ENCODE measurements at places on chromosomes 16 and 17.
A peak's percentile ranks its signal among the peaks of the same experiment; 100 is the strongest.

DNA sequence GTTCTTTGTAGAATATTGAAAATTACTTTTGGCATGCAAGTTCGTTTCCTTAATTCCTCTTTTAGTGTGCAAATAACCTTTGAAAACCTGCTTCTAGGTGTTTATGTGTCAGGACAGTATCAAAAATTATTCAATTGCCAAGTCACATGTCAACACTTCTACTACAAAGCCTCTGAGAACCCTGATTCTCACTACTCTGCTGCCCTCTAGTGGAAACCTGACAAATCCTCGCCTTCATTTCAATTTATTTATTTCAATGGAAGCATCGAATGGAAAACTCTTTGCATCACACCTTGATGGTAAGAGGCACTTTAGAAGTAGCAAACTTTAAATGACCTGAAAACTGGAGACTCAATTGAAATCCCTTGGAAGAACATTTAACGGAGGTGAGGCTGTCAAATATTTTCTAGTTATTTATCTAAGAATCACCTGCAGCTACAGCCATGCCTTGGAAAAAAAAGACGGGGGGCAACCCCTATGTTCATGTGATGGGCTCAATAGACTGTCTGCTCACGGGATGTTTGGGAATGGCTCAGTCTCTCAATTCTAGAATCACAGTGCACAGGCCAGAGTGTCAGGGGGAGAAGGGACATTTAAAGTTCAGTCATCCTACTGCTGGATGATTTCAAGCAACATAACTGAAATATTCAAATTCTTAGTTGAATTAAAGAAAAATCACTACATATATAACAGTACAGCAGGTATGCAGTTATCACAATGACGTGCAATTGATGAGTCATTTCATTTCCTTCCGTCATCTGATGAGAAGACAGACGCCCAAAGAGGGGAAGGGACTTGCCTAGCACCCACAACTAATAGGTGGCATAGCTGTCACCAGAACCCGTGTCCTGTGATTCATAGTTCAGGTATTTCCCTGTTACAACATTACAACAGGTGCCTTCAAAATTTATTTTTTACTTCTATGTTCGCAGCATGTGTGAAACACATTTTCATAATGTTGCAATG lies 563.9 kb downstream of the TOX3 start:
- DNase-seq: peak; percentile 19

DNA sequence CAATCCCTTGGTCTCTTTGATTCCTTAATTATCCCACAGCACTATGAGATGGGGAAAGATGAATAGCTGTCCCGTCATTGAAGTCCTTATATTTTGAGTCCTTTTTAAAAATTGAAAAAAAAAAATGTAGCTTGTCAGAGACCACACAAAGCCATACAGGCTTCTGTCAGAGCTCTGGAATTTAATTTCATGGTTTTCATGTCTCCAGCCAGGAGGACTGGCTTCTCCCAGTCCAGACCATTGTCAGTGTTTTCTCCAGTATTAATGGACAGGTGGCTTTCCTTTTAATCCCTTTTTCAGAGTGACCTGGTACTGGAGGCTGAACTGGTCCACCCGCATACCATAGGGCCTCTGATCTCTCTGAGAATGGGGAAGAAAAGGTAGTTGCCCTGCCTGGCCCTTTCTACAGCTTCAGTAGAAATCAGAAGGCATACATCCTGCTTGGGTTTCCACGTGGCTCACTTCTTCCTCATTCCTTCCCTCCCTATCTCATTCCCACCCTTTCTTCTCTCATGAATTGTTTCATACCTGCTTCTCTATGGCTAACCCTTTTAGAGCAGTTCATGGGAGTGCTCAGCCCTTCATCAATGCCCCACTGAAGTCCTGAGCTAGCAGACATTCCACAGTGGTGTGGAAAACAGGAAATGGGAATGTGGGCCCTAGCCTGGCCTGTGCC lies 29.1 kb downstream of the TRIM16 start:
- peak; percentile 56 for DNase-seq

- DNase-seq: no peak
These were observed 161.9 kb downstream of the FOXL1 start for GRCh38 chr16:86740298-86740697.

- no peak for DNase-seq
These were observed 558 bp upstream of the CHMP6 start for GRCh38 chr17:80990921-80991644.

GRCh38 chr16:66703406-66704215 lies 7.1 kb upstream of the CMTM4 start:
- peak; percentile 87 for DNase-seq

DNA sequence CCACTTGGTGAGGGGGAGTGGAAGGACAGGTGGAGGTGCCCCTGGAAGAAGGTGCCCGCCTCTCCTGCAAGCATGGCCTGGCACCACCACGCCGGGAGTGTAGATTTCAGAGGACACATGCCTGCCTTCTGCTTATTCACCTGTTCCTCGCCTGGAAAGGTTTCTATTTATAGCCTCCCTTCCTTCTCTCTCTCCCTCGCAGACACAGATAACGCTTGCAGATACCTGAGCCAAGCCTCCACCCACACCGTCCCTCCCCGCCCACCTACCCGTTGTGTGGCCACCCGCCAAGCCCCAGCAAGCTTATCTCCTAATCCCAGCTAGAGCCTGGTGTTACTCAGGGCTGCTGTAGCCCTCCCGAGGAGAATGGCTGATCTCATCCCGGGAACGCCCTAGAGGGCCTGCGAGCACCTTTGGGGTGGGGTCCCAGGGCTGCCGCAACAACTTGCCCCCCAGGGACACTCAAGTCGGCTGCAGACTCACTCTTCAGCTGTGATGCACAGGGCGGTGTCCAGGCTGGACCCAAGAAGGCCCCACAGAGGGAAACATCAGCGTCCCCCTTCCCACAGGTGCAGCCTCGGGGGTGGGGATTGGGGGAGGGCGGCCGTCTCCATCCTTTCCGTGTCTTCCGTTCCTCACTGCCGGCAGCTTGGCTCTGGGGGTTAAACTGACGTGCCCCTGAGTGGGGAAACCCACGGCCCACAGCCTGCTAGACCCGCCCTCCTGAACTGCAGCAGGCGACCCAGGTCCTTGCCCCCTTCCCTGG lies 1.9 kb upstream of the SNAI3 start:
- DNase-seq: peak; percentile 61

DNA sequence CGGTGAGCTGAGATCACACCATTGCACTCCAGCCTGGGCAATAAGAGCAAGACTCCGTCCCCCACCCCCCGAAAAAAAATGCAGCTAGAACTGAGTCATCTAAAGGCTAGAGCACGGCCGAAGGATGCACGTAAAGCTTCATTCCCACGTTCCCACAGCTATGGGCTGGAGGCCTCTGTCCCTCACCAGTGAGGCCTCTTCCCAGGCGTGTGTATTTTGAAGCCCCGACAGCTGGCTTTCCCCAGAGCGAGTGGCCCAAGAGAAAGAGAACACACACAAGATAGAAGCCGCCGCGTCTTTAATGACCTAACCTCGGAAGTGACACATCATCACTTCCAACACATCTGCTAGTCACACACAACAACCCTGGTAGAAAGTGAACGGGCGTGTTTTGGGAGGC lies 6.6 kb upstream of the KCTD5 start:
- no peak for DNase-seq

GRCh38 chr17:17225901-17226300 lies 11.1 kb downstream of the FLCN start:
- no peak for DNase-seq

DNA sequence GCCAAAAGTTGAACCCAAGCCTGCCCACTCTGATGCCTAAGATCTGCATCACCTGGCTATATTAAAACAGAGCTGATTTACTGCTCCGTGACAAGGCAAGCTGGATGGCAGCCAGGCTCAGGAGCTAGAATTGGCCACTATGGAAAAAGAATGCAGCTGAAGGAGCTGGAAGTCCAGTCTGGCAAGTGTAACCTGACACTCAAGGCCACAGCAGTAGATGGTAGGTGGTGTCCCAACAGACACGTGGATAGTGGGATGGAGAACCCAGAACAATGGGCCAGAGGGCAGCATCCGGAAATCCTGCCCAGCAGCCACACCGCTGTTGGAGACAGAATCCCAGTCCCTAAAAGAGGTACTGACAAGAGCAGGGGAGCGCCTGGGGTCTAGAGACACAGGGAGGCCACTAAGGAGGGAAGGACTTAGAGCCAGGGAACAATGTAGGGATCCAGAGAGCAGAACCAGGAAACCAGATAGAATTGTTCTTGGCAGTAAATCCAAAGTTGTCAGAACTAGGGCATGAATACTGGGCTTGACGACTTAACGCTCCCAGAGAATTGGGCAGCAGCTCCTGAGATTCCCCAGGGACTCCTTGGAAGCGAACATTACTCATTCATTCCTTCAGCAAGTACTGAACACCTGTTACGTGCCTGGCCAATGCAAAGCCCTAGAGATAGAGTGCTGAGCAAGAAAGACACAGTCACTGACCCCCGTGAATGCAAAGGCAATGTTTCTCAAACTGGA lies 85.7 kb downstream of the CDYL2 start:
- peak; percentile 1 for DNase-seq

- no peak for DNase-seq
These were observed 35.9 kb upstream of the GHDC start for GRCh38 chr17:42230225-42230624.

DNA sequence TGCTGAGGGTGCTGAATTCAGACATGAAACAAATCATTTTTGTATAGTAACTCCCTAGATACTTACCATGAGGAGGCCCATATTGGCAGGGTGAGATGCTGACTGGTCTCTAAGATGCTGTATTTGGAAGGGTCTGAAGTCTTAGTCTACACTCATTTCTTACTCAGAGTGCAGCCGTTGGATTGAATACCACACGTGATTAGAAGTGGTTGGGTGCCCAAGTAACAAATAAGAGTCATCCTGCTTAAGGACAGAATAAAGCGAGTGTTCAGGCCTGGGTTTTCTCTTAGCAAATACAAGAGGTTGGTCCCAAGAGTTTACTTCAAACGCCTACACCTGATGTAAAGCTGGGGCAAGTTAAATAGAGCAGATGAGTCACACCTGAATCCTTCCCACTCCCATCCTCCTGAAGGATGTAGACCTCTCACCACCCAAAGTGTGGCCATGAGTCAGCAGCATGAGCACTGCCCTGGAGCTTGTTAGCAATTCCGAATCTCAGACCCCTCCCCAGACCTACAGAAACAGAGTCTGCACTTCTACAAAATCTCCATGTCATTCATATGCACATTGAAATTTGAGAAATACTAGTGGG lies 284.6 kb upstream of the CDH5 start:
- DNase-seq: peak; percentile 45

- no peak for DNase-seq
These were observed 190.1 kb upstream of the FOXF1 start for GRCh38 chr16:86320237-86320595.

DNA sequence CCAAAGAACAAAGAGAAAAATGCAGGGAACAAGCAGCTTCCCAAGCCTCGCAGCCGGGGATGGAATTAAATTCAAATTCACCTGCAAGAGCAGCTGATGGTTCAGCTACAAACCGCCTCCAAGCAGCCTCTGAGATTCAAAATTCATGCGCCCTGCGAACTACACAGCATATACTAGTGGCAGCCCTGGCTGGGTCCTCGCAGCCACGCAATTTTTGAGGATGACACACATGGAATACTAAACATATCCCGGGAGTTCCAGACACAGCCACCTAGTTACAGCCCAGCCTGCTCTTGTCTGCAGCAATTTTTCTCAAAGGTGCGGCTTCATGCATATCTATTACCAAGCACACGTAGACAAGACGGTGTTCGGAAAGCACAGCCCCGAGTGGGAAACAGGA lies 35.9 kb upstream of the KIFC3 start:
- DNase-seq: no peak

GRCh38 chr17:77326076-77326591 lies 185.4 kb downstream of the SEC14L1 start:
- DNase-seq: no peak

Data from ELF-1 (cell line).